SIG-M5 (cell line): ENCODE measurements at places on chromosomes 7 and 10.

DNA sequence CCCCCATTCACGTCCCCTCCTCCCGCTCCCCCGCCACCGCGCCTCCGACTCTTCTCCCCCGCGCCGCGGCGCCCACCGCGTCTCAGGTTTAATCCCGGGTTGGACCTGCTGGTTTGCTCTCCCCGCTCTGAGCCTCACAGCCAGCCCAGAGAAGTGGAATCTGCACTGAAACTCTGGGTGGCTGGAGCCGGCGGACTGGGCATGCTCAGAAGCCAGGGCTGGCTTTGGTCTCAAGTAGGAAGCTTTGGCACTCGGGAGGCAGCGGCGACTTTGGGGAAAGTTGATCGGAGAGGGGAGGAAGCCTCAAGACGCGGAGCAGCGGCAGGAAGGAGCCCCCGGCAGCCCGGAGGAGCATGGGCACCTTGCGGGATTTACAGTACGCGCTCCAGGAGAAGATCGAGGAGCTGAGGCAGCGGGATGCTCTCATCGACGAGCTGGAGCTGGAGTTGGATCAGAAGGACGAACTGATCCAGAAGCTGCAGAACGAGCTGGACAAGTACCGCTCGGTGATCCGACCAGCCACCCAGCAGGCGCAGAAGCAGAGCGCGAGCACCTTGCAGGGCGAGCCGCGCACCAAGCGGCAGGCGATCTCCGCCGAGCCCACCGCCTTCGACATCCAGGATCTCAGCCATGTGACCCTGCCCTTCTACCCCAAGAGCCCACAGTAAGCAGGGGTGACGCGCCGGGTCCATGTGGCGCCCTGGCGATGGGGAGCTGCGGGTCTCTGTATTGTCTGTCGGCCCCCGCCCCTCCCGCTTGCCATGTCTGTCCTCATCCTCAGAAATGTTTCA lies at the start of gene PRKG1:
PRKG1 (plus strand) TSS at position 250 of the 791 bp plus-strand sequence.
- no peak for DNase-seq

DNA sequence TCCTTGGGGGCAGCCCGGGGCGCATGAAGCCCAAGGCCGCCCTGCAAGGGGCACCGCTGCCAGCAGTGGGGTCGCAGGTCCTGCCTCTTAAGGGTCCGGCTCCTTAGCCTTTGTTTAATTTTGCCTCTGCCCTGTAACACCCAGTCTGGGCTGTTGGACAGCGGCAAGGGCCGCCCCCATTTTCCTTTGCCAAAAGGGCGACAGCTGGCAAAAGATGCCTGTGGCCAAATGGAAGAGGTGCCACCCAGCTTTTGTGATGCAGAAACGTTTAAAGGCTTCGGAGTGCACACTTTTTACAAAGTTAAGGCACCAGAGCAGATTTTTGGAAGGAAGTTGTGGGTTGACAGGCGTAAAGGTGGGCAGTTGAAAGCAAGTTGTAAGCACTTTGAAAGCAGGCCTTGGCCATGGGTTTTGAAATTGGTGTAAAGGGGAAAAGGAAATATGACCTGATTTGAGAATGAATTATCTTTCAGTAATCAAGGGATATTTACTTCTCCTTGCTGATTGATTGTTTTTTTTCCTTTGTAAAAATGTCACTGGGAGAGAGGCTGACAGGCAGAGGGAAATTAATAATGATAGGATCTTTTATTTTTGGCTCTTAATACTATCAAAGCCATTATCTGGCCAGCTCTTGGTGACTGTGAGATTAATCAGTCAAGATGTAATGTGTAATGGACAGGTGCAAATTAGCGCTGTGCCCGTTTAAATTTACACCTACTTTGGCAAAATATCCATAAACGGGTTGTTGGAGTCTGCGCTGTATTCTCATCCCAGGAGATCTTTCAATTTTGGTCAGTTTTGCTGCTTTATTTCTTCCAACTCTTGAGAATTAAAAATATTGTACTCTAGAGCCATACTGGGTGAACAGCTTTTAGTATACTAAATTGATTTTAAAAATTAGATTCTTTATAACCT lies 1.2 kb downstream of the CASD1 start:
- DNase-seq, result no peak

DNA sequence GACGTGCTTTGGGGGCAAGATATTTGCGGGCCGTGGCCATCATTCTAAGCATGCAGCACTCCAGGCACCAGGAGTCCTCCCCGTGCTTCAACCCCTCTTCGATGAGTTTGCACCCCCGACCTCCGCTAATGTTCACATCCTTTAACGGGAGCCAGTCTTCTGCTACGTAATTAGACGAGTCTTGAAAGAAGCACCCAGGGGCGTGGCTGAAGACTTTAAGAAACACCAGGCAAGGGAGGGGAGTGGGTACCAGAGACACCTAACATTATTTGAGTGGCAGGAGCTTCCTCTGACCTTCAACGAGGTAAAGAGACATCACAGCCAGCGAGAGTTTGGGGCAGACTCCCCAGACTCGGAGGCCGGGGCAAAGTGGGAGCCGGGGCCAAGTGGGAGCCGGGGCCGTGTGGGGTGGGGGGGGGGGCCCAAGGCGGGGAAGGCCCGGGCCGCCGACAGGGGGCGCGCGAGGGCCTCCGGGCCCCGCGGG lies 31.1 kb upstream of the TOMM7 start:
- peak; percentile 19 for DNase-seq

DNA sequence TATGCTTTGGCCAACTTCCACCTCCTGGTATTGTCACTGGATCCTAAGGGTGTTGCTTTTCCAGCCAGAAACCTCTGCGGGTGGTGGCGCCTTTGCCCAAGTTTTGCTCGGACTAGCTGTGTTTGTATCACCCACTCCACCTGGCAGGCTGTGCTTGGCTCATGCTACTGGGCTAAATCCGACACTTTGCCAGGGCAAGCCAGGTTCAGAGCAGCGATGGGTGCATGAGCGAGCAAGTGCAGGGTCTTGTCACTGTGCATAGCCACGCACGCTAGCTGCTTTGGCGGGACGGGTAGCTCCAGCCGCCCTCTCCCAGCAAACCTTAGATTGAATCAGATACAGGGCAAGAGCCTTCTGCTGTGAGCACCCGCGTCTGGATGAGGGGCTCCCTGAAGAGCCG lies 737.5 kb downstream of the PCDH15 start:
- DNase-seq, result no peak

DNA sequence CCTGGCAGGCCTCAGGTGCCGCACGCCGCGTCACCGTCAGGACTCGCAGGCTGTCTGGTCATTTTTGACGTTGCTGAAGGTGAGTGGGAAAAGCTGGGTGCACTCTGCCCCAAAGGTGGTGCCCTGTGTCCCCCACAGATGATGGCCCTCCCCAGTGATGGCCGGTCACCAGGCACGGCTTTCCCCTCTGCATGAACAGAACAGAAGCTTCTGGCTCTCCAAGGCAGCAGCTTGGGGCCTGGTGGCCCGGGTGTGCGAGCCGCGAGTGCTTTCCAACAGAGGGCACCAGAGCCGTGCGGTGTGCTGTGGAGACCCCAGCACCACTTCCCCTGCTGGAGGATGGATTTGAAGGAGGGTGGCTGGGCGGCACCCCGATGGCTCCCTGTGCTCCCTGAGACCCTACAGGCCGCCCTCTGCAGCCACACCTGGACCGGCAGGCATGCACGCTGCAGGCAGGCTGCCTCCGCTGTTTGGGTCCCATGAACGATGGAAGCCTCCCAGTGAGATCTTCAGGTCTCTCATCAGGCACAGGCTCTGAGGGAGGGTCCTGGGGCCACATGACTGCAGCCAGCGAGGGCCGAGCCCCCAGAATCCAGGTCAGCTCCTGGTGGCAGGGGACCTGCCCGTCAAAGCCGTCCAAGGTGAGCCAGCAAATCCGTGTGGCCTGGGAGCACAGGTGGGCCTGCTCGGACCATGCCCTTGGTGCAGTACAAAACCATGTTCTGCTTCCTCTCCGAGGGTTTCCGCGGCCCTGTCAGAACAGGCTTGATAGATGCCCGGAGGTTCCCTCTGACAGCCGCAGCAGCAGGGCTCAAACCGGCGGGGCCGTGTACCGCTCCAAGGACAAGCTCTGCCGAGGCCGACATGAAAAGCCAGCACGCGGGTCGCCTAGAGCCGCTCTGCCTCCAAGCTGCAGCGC lies 195.4 kb downstream of the EBF3 start:
- no peak for DNase-seq

GRCh38 chr7:22666732-22667131 lies 60.3 kb upstream of the IL6 start:
- DNase-seq, result no peak

- DNase-seq, result no peak
Measured at GRCh38 chr7:74044366-74045350, 16.7 kb downstream of the ELN start.

- no peak for DNase-seq
Measured at GRCh38 chr10:117743509-117743908, 201.0 kb downstream of the EMX2 start.

DNA sequence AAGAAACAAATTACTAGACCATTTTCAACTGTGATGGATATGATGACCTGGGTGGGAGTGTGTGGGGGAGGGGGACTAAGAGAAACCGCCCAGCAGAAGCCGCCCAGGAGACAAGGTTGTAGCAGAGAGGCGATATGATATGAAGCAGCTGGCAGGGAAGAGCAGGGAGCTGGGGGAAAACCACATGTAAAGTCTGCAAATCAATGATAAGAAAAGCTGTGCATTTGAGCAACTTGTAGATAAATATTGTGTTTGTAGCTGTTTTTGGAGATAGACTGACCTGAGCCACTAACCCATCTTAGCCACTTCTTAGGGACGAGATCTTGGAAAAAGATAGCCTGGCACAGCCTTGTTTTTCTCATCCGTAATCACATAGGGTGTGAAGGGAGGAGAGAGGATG lies 252.6 kb downstream of the SEC23IP start:
- DNase-seq, result no peak

DNA sequence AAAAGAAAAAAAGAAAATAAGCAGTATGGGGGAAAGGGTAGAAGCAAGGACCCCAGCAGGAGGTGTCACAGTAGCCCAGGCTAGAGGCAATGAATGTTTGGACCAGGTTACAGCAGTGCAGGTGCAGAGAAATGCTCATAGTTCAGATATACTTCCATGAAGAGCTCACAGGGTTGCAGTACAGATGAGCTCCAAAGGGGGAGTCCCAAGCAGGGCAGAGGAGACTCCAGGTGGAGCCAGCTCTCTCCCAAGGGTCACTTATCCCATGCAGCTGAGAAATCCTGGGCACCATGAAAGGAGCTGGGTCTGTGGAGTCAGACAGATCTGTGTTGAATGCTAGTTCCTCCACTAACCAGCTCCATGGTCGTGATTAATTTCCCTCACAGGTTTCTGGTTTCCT lies 174.9 kb downstream of the C7orf25 start:
- DNase-seq, result no peak

DNA sequence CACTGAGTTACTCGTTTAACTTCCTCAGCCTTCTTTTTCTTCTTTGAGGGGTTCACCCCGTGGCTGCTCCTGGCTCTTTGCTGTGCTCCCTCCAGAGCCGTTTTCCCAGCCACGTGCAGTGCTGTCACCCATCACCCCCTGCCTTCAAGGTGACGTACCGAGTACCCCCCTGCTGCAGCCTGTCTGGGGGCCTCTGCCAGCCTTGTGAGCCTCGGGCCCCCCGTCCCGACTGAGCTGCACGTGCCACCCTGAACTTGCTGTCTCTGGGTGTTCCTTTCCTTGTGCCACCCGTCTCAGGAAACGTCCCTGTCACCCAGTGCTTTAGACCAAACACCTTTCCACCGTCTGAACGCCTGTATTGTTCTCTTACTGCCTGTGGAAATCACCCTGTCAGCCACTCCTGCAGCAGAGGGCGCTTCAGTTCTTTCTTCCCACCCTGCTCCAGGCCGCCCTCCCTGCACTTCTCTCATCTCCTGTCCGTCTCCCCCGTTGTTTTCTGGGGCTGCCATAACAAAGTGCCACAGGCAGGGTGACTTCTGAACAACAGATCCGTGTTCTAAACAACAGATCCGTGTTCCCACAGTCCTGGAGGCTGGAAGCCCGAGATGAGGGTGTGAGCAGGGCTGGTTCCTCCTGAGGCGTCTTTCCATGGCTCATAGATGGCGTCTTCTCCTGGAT lies 44.6 kb downstream of the WDR37 start:
- no peak for DNase-seq

DNA sequence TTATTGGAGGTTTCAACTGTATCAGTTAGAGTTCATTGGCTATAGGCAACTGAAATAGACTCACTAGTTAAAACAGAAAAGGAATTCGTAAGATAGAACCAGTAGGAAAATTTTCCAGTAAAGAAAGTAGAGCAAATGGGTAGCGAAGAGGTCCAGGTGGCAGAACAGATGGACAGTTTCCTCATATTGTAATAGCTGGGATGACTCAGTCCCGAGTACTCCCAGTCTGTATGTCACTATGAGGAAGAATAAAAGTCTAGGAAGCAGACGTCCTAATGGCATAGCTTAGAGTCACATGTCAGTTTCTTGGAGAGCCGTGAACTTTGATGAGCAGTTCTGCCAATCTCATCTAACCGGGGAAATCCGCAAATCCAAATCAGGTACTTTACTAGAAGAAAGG lies 95.3 kb downstream of the RNF32 start:
- no peak for DNase-seq

DNA sequence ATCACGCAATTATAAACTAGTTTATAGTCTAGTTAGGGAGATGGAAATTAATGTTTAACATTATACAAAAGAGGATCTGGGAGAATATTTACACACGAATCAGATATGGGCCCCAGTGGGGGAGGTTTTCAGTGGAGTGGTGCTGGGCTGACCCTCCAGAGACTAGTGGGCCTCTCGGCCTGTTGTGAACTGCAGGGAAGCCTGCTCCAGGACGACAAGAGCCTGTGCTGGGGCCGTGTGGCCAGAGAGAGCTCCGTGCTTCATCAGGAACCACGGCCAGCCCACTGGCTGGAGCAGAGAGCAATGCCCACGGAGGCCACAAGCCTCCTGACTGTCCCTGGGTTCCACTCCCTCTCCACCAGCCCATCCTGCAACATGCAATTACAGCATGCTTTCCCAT lies 11.3 kb upstream of the ESYT2 start:
- DNase-seq, result no peak

GRCh38 chr10:64116707-64117106 lies 595.5 kb downstream of the REEP3 start:
- DNase-seq, result no peak

DNA sequence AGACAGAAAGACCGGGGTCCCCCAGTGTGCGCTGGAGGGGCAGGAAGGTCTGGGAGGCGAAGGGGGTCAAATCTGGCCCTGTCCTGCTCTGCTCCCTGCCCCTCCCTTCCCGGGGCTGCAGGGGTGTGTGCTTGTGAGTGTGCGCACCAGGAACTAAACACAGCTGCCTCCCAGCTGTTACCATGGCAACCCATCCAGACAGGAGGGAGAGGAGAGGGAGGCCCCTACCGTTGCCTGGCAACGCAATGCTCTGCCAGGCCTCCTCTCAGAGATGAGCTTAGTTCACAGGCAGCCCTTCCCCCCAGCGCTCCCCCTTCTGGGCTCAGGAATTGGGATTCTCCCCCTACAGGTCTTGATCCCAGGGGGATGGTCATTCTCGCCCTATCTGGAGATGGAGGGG lies 6.1 kb downstream of the NYAP1 start:
- peak; percentile 56 for DNase-seq

GRCh38 chr10:96846395-96846794 lies 14.3 kb downstream of the LCOR start:
- no peak for DNase-seq

- DNase-seq, result no peak
Measured at GRCh38 chr10:24848195-24848594, 104.2 kb downstream of the PRTFDC1 start.
